ENCODE measurements at places on chromosomes 3 and 15. TPM values are rescaled to one million over a fixed set of nuclear protein-coding genes. Genes with fewer than 3 reads are reported as not detected.

DNA sequence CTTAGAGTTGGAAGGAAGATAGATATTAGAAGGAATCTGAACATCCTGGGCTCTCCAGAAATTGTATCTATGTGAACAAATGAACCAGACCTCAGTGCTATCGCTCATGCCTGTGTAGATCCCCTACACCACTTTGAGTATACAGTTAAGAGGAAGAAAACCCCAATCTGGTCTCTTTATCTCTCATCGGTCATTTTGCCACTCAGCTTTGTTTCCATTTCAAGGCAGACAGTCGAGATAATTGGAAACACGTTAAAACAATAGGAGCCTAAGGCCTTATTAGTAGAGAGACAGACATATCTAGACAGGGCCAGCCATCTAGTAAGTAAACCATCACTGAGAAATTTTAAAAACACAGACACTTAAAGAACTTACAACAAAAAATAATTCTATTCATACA is 101.6 kb downstream of the MYLK start:
- H3K27ac ChIP-seq: no peak overlapping the region
- no peaks in the 10 kb centered on the region for H3K36me3 ChIP-seq
- no peak for DNase-seq
- H3K4me3 ChIP-seq: no peak overlapping the region
- no peaks in the 10 kb centered on the region for H3K27me3 ChIP-seq
- peaks cover 11% of the 10 kb centered on the region for H3K4me1 ChIP-seq

GRCh38 chr15:39631357-39631756 is 50.5 kb downstream of the THBS1 start:
- no peaks in the 10 kb centered on the region for H3K36me3 ChIP-seq
- no peak overlapping the region for H3K27ac ChIP-seq
- no peaks in the 10 kb centered on the region for H3K27me3 ChIP-seq
- H3K4me1 ChIP-seq: peaks cover 23% of the 10 kb centered on the region

DNA sequence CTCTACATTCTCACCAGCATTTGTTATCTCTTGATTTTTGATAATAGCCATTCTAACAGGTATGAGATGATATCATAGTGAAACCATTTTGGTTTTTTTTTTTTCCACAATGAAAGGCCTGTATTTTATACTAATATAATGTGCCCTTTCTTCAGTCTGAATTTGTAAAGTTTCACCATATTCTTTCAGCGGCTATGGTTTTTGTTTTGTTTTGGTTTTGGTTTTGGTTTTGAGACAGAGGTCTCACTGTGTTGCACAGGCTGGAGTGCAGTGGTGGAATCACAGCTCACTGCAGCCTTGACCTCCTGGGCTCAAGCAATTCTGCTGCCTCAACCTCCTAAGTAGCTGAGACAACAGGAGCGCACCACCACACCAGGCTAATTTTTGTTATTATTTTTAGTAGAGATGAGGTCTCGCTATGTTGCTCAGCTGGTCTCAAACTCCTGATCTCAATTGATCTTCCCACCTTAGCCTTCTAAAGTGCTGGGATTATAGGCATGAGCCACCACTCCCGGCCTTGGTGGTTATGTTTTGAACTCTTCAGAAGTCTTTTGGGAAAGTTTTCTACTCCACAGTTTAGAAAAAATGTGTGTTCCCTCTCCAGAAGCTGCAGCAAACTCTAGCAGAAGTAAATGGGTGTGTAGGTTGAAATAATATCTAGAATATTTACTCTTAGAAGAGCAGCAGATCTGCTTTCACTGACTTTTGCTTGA is 110.2 kb upstream of the UMPS start:
- H3K4me3 ChIP-seq: no peak overlapping the region
- H3K27me3 ChIP-seq: no peaks in the 10 kb centered on the region
- no peak overlapping the region for H3K27ac ChIP-seq
- no peak for DNase-seq

- no peaks in the 10 kb centered on the region for H3K4me1 ChIP-seq
- DNase-seq: peak; percentile 42
- H3K27ac ChIP-seq: no peak overlapping the region
- H3K4me3 ChIP-seq: no peak overlapping the region
These were observed 98.3 kb downstream of the MEX3B start for GRCh38 chr15:81947548-81947947.

DNA sequence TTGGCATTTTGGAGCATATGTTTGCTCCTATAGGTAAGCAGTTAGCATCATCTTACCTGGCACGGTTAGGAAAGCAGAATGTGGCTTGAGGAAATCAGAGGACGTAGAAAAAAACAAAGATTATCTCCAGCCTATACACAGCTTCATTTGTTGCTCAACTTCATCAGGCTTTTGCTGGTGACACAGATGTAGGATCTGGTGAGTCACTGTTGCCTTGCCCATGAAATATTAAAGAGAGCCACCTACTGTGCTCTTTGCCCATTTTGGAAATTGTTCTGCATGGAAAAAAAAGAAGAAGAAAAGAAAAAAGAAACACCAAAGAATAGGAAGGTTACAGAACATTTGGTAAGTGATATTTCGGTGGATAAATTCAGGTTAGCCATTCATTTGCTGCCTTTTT is 3.8 kb downstream of the IL1RAP start:
- H3K27me3 ChIP-seq: no peaks in the 10 kb centered on the region
- peaks cover 6% of the 10 kb centered on the region for H3K4me1 ChIP-seq
- H3K36me3 ChIP-seq: no peaks in the 10 kb centered on the region
- H3K4me3 ChIP-seq: no peak overlapping the region

DNA sequence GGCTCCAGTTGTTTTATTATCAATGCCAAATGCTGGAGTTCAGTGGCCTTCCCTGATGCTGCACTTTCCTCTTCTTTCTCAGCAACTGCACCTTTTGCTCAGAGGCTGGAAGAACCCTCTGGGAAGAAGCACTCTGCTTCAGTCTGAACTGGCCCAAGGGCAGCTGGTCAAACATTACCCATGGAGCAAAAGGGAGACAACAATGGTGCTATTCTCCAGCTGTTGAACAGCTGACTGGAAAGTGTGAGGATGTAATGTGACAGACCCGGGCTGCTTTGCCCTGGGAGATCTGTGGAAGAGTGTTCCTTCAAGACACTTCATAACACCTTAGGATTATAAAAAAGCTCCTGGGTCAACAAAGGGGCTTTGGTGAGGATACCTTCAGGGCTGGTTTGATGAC is 84.9 kb downstream of the EPHB1 start:
- H3K4me3 ChIP-seq: no peak overlapping the region
- no peak for DNase-seq
- H3K4me1 ChIP-seq: no peaks in the 10 kb centered on the region
- H3K36me3 ChIP-seq: no peaks in the 10 kb centered on the region
- H3K27me3 ChIP-seq: no peaks in the 10 kb centered on the region

- H3K27me3 ChIP-seq: no peaks in the 10 kb centered on the region
- H3K27ac ChIP-seq: no peak overlapping the region
- H3K36me3 ChIP-seq: no peaks in the 10 kb centered on the region
These were observed 31.4 kb downstream of the FSD2 start for GRCh38 chr15:82774496-82774895.

DNA sequence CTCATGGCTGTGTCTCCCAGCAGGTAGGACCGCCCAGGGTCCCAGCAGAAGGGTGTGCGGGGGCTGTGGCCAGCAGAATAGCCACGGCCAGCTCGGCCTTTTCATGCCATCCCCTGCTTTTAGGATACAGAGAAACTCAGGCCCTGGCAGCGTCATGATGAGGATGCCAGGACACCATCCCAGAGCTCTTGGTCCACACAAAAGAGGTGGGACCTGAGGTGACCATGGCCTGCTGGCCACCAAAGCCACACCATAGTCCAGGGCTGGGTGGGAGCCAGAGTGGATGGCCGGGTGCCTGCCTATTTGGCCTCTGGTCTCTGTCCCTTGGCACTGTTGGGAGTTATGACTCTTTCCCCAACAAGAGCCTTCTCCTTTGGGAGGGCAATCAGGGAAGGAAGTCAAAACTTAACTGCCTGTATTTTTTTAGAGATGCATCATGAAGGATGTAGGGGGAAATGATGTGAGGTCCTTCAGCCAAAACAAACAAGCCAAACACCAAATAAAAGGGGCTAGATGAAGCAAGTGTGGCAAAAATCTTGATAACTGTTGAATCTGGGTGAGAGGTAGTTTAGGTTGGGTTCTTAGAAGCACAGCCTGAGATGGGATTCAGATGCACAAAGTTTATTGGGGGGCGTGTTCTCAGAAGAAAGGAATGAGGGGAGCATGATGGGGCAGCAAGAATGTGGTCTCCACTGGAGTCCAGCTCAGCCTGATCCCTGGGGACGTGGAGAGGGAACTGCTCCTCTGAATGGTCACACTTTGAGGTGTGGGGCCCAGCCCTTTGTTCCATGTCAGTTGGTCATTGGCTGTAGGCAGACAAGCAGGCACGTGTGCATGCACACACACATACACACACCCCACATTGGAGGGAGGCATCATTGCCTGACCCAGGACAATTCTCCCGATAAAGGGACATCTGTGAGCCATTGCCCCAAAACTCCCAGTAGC is 33.2 kb downstream of the SMAD6 start:
- H3K4me3 ChIP-seq: no peak overlapping the region
- DNase-seq: no peak
- H3K27ac ChIP-seq: peak overlapping the region; percentile 14

- no peaks in the 10 kb centered on the region for H3K36me3 ChIP-seq
- H3K27me3 ChIP-seq: no peaks in the 10 kb centered on the region
- no peak for DNase-seq
- H3K4me3 ChIP-seq: no peak overlapping the region
- no peaks in the 10 kb centered on the region for H3K4me1 ChIP-seq
These were observed 33.8 kb upstream of the TRA2B start for GRCh38 chr3:185971579-185971978.

- H3K36me3 ChIP-seq: peaks cover 2% of the 10 kb centered on the region
- H3K27ac ChIP-seq: no peak overlapping the region
- DNase-seq: no peak
- H3K4me3 ChIP-seq: no peak overlapping the region
- H3K4me1 ChIP-seq: no peaks in the 10 kb centered on the region
These were observed 39.1 kb downstream of the SYNM start for GRCh38 chr15:99143655-99144610.

GRCh38 chr3:149179220-149179619 is 42.4 kb downstream of the CP start:
- DNase-seq: peak; percentile 65
- no peaks in the 10 kb centered on the region for H3K27me3 ChIP-seq
- no peaks in the 10 kb centered on the region for H3K36me3 ChIP-seq
- H3K27ac ChIP-seq: peak overlapping the region; percentile 34

Gene DMXL2
- 9.7 TPM for total RNA-seq

Gene SIN3A
- total RNA-seq: 44.5 TPM

Gene CCDC33
- total RNA-seq: not detected

Gene STRA6
- total RNA-seq: not detected

Gene SYNPR
- not detected for total RNA-seq
